Thoracic aorta (tissue), 2 donors: ENCODE measurements at places on chromosomes 1 and 21. TPM values are rescaled to one million over a fixed set of nuclear protein-coding genes. Genes with fewer than 3 reads are reported as not detected.

The GJB3 gene
- 0.54 TPM for total RNA-seq

The EFNA3 gene
- 3.2 TPM for total RNA-seq

The KCNE1 gene
- total RNA-seq, result 10.8 TPM

The DIO1 gene
- total RNA-seq, result not detected

The CC2D1B gene
- total RNA-seq, result 33.7 TPM

The CLDN17 gene
- not detected for total RNA-seq

The CNKSR1 gene
- total RNA-seq, result 5.8 TPM

The RAB7B gene
- 2.5 TPM for total RNA-seq

The ADGRB2 gene
- 1.5 TPM for total RNA-seq

The JAM2 gene
- 10.2 TPM for total RNA-seq

The TCEANC2 gene
- total RNA-seq, result 2.0 TPM

The OR4F29 gene
- not detected for total RNA-seq

The UQCRHL gene
- 0.99 TPM for total RNA-seq

The TCHH gene
- total RNA-seq, result 0.49 TPM

The PIK3R3 gene
- 9.5 TPM for total RNA-seq

The HCRTR1 gene
- not detected for total RNA-seq

The CLCA4 gene
- total RNA-seq, result not detected

The COQ8A gene
- 15.2 TPM for total RNA-seq

The DAB1 gene
- total RNA-seq, result not detected

The HUNK gene
- 0.42 TPM for total RNA-seq
